Naive thymus-derived CD4-positive, alpha-beta T cell (primary cell): ENCODE measurements at places on chromosomes 13 and 19.

DNA sequence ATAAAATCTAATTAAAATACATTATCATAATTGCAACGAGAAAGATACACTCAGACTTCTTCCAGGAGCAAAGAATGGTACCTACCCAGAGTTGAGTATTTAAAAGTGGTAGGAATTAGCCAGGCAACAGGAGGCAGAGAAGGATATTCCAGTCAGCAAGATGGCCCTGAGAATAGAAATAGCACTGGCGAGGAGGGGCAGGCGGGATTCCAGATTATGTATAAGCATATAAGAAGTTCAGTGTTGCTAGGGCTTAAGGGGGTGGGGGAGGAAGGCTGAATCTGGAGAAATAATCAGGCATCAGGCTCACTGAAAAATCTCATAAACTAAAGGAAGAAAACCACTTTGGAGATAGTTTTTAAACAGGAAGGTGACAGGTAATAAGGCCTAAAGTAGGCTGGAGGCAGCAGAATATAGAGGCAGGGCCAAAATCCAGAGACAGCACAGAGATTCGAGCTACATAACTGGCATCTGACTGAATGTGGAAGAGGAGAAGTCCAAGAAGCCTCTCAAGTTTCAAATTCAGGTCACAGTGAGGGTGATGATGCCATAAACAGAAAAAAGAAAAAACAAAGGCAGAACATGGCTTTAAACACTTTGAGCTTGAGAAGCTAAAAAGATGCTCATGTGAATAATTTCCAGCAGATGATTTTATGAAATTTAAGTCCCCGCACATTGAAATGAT is 7.5 kb downstream of the KPNA3 start:
- no peak for DNase-seq

GRCh38 chr13:95256091-95256490 is 45.2 kb downstream of the ABCC4 start:
- DNase-seq = no peak

GRCh38 chr19:49488863-49489537 is 1.6 kb downstream of the RPL13A start:
- no peak for DNase-seq

- DNase-seq = no peak
Measured at GRCh38 chr19:16148443-16149229, 5.2 kb downstream of the HSH2D start.
